ENCODE measurements at places on chromosomes 7 and 10.

DNA sequence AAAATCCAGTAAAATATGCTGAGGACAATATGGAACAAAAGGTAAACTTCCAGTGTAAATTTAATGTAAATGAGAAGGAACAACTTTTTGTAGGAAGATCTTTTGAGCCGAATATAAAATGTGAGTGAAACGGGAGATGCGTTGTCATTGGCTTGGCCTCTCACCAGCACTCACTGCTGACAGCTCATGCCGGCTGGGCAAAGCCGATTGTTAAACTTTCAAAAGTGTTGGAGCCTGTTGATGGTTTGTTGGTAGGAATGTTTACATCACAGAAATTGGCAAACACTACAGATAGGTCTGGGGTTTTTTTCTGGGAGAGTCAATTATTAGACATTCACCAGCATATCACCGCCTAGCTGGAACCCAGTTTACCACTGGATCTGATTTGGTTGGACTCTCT, 6.1 kb downstream of the PSTK start:
- DNase-seq, result no peak

- no peak for DNase-seq
Observed at GRCh38 chr10:44958196-44958897, 1.3 kb upstream of the RASSF4 start.

- DNase-seq, result no peak
Observed at GRCh38 chr7:75985518-75986146, 8.8 kb downstream of the TMEM120A start.

DNA sequence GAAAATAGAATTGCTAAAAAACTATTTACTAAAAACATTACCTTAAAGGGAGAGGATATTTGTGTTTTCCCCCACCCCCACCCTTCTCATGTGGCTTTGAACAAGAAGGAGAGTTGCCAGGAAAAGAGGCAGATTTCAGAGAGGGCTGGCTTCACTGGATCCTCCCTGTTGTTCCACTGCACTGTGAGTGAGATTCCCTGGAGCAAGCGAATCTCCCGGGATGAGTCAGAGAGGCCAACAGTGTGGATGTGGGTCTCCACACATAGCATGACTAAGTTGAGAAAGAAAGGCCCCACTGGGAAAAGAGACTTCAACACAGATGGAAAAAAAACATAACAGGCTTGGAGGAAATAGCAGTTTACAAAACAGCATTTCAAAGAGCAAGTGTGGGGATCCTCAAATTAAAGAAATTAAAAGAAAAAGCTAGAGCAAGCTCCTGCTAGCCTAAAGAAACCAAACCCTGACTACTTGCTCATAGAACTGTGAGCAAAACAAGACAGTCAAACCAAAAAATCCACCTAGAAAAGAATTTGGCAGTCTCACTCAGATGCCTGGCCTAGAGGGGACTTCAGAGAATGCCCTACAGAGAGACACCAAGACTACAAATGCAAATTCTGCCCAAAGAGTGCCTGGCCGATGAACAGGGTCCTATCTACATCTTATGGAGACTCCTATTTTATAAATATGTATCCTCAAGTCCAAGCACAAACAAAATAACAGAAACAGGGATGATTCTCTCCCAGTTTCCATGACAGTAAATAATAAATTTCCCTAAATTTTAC, 3.4 kb downstream of the CAV1 start:
- DNase-seq, result no peak

- no peak for DNase-seq
Observed at GRCh38 chr7:1794888-1795542, 124.9 kb downstream of the ELFN1 start.

- no peak for DNase-seq
Observed at GRCh38 chr10:114791768-114792167, 29.8 kb upstream of the FHIP2A start.

GRCh38 chr7:3980300-3980643, 679.2 kb downstream of the SDK1 start:
- DNase-seq, result no peak

DNA sequence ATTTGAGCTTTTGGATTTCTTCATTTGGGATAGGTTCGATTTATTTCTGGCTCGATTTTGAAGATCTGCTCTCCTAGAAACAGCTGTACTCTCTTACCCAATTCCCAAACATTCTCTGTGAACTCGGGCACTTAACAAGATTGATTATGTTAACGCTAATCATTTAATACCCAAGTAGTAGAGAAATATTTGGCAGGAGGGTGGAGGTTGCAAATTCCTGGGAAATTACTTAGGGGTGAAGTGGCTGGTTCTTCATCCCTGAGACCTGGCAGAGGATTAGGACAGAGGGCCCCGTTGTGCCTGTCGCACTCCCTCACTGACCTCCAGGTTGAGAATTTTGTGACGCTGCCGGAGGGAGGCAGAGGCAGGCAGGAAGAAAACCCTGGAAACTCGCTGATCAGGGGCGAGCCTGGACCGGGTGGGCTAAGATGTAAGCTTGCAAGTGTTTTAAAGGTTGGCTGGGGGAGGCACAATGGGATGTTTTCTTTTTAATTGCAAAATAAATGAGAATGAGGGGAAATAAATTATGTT, 182.6 kb downstream of the TCF7L2 start:
- no peak for DNase-seq

- DNase-seq, result no peak
Observed at GRCh38 chr7:6624246-6624611, 8.8 kb downstream of the ZNF853 start.

DNA sequence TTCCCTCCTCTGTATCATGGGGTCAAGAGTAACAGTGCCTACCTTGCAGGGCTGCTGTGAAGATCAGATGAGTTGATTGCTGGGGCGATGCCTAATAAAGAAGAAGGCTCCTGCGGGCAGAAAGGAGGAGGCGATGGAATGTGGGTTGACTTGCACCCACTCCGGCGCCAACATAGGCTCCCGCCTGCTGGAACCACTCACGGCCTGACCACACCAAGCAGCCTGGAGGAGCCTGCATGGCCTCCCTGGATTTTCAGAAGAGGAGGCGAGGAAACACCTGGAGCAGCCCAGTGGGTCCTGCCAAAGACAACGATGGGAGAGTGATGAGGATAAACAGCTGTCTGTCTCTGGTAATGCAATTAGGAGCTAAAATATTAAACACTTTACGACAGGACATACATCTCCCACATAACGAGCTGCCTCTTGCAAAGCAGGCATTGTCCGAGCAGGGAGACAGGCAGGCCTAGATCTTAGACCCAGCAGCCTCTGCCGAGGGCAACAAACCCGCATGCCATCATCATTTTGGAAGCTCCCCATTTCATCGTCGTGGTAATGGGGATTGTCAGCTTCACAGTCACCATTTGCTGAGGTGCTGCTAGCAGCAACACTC, 302.9 kb upstream of the ZMIZ1 start:
- DNase-seq, result no peak

- no peak for DNase-seq
Observed at GRCh38 chr7:28703037-28703765, 254.9 kb downstream of the TRIL start.

DNA sequence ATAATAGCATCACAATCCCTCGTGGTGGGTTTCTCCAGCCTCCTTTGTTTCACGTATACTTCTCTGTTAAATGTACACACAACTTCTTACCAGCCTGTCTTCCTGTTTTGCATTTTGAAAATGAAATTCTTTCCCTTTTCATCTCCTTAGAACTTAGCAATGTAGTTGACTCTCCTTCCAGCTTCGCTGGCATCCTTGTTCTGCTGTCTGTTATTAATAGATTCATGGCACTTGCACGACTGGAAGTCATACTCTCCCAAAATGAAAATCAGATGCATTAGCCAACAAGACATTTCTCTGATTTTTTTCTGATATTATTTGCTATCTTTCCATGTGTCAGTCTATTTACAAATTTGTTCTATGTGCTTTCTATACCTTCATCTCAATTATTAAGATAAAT, 3.0 kb upstream of the CREB3L2 start:
- DNase-seq, result no peak
